ENCODE measurements at places on chromosomes 7 and 10.

DNA sequence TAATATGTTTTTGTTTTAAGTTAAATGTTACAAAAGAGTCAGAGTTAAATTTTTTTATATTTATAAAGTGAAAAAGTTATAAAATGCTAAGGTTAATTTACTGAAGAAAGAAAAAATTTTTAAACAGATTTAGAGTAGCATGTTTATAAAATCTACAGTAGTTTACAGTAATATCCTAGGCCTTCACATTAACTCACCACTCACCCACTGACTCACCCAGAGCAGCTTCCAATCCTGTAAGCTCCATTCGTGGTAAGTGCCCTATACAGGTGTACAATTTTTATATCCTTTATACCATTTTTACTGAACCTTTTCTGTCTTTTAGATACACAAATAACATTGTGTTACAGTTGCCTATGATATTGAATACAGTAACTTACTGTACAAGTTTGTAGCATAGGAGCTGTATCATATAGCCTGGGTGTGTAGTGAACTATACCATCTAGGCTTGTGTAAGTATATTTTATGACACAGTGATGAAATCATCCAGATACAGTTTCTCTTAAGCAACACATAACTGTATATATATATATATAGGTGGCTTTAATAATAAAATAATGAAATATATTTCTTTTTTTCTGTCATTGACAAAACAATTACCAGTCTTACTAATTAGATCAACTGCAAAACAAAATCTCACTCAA lies 79.6 kb downstream of the PTEN start:
- DNase-seq = no peak

- DNase-seq = no peak
Observed at GRCh38 chr7:146943483-146943882, 826.9 kb downstream of the CNTNAP2 start.

GRCh38 chr7:79452032-79452494 lies 1.4 kb downstream of the MAGI2 start:
- peak; percentile 69 for DNase-seq

DNA sequence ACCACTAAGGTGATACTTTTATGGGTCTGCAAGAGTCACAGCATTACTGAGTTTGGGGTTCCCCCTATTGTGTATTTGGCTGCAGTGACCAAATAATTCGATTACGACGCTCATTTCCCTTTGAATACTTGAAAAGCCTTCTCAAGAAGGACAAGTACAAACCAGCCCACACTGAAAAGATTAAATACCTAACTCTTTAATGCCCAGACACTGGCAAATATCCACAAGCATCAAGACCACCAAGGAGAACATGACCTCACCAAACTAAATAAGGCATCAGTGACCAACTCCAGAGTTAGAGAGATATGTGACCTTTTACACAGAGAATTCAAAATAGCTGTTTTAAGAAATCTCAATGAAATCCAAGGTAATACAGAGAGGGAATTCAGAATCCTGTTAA lies 31.8 kb upstream of the SFTPD start:
- DNase-seq = no peak

DNA sequence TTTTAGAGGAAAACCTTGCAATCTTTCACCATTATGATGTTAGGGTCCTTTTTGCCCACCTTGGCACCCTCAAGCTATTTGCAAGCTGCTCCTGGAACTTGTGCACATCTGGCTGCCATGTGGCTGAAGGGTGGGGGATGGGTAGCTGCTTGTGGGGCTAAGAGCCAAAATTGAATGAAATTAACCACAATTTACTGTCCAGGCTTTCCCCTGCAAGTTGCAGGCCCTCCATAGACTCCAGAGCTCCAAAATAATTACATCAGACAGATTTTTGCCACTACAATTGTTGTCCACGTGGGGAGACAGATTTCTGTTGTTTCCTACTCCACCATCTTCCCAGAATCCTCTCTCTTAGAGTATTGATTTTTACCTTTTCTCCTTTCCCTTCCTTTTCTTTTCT lies 19.1 kb downstream of the PI4K2A start:
- no peak for DNase-seq

GRCh38 chr7:7212612-7213011 lies 30.3 kb downstream of the C1GALT1 start:
- no peak for DNase-seq

DNA sequence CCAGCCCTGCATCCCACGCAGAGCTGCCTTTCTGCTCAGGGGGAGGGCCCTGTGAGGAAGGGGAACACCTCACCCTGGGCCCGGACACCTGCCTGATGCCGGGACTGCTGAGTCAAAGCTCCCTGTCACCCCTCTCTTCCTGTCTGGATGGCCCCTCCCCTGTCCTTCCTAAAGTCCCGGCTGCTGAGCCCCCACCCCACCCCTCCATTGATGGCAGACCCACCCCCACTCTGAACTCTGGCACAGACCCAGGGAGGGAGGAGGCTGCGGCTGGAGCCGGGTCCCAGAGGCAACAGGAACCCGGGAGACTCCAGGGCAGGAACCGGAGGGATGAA lies 78.7 kb downstream of the ELFN1 start:
- no peak for DNase-seq

DNA sequence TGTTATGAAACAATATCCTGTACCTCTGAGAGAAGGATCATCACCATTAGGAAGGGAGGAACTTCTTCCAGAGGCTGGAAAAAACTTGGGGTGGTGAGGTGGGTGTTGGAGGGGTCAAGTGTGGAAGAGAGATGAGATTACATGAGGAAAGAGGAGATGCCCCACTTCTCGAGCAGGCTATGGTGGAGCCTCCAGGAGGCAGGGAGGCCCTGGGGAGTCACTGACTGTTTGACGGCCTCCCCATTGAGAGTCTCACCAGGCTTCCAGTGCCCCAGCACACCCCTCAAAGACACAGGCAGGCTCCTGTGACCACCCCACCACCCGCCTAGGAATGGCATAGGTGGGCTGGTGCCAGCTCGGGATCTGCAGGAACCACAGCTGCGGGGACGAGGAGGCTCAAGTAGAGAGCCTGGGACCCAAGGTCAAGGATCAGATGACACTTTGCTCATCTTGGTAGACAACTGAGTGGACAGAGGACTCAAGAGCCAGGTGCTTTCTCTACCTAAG lies 185.3 kb upstream of the GDF10 start:
- DNase-seq = no peak

Measured in neural crest cell (in vitro differentiated cells).